ENCODE measurements at places on chromosomes 2 and 18. TPM values are rescaled to one million over a fixed set of nuclear protein-coding genes. Genes with fewer than 3 reads are reported as not detected.
A peak's percentile ranks its signal among the peaks of the same experiment; 100 is the strongest.

ARHGEF33 gene
- 2.1 TPM for total RNA-seq

DNA sequence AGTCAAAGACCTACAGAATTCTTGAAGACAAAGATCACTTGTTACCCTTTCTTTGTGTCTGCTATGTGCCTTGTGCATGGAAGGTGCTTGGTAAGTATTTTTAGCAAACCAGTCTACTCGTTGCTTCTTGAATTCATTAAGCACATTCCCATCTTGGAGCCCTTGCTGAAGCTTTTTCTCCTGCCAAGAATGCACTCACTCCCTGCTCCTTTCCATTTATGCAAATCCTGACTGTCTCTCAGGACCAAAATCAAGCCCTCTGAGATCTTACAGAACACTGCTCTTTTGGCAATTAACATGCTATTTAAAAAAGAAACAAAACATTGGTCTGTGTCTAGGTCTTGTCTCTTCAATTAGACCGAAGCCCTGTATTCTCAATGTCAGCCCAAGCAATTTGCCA is 75.8 kb downstream of the CLHC1 start:
- H3K27ac ChIP-seq = peak overlapping the region; percentile 72
- H3K4me1 ChIP-seq = peaks cover 86% of the 10 kb centered on the region
- no peak for DNase-seq

- no peak overlapping the region for H3K4me3 ChIP-seq
- no peaks in the 10 kb centered on the region for H3K27me3 ChIP-seq
- H3K27ac ChIP-seq = no peak overlapping the region
- no peaks in the 10 kb centered on the region for H3K4me1 ChIP-seq
- DNase-seq = no peak
Observed at GRCh38 chr2:178377046-178377445, 73.9 kb downstream of the PRKRA start.

GRCh38 chr2:240925191-240925567 is 19.0 kb downstream of the CROCC2 start:
- no peak for DNase-seq
- peaks cover 11% of the 10 kb centered on the region for H3K4me1 ChIP-seq
- no peaks in the 10 kb centered on the region for H3K36me3 ChIP-seq
- H3K27ac ChIP-seq = no peak overlapping the region

ARHGEF4 gene
- total RNA-seq = 25.5 TPM

GRCh38 chr2:25068217-25068616 is 26.3 kb downstream of the EFR3B start:
- H3K27me3 ChIP-seq = no peaks in the 10 kb centered on the region
- DNase-seq = no peak

DNA sequence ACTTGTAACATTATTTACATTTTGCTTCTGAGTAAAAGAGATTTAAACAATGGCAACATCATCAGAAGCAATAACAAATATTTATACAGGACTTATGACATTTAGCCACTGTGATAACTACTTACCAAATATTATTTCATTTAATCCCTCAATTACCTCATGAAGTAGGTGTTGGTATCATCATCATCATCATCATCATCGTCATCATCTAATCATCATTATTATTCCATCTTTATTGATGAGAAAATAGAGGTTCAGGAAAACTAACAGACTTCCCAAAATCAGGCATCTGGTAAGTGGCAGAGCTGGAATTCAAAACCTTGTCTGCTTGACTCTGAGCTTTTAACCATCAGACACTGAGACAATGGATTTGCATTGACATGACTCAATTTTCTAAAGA is 204.4 kb downstream of the NCKAP5 start:
- no peaks in the 10 kb centered on the region for H3K36me3 ChIP-seq
- no peaks in the 10 kb centered on the region for H3K4me1 ChIP-seq
- no peak for DNase-seq
